ENCODE measurements at places on chromosomes 1 and 21.

DNA sequence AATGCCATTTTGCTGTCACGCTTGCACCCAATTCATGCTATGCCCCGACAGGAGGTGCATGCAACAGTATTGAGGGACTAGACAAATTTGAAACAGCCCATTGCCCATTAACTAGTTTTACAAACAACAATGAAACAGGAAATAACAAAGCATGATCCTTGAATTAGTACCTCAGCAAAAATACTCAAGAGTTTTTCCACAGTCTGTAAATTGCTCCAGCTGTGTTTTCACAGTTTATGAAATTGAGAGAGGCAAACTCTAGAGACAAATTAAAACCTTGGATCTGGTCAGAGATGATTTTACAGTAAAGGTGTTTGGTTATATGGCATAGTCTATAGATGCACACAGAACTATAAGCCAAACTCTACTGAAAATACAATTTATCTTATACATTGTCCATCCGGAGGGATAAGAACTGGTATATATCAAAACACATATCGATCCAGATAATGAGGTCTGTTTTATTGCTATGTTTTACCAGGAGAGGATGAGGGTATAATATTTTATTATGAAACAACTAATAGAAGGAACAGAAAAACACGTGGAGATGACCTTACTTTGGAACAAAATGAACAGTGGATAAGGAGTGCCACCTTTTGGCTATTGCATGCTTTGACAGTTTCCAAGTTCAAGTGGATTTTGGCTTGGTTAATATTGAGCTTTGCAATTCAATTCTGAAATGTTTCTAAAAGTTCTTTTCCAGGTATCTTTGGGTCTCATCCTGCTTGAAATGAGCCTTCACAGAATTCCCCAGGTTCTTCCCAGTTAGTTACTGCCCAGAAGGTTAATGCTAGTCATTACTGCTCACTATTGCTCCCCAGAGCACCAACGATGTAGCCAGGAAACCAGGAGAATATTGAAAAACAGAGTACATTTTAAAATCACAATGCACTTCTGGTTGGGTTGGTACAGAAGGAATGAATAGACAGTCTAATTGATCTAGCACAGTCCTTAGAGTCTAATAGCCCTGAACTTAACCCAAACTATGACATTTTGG lies 45.7 kb downstream of the ZC3H11B start:
- DNase-seq = peak; percentile 78

- DNase-seq = no peak
Observed at GRCh38 chr1:15692121-15692682, 8.1 kb downstream of the PLEKHM2 start.

DNA sequence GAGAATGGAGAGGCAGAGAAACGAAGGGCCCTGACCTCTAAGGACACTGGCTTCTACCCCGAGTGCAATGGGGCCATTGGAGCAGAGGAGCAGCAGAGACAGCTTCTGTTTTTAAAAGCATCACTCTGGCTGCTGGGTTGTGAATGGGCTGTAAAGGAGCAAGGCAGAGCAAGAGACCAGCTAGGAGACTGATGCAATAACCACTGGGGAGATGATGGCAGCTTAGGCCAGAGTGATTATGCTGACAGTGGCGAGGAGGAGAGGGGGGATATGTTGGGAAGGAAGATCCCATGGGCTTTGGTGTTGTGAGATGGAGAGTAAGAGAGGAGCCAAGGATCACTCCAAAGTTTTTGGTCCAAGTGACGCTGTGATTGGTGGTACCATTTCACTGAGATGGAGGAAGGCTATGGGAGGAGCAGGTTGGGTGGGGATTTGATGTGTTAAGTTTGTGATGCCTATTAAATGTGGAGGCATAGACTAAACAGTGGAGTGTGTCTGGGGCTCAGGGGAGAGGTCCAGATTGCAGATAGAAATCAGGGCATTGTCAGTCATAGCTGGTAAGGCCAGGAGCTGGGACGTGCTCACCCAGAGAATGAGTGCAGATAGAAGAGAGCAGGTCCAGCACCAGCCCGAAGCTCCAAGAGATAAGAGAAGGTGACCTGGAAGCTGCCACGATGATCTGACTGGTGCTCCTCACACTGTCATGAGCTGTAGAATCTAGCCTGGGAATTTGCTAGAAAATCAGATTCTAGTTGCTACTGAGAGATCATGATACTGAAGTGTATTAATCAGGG lies 11.0 kb downstream of the TRAF5 start:
- DNase-seq = no peak

- no peak for DNase-seq
Observed at GRCh38 chr1:110492573-110492972, 26.4 kb downstream of the KCNA10 start.

- peak; percentile 65 for DNase-seq
Observed at GRCh38 chr1:234755449-234755863, 145.5 kb upstream of the IRF2BP2 start.

GRCh38 chr1:6646499-6647148 lies 22.0 kb downstream of the THAP3 start:
- DNase-seq = peak; percentile 66

DNA sequence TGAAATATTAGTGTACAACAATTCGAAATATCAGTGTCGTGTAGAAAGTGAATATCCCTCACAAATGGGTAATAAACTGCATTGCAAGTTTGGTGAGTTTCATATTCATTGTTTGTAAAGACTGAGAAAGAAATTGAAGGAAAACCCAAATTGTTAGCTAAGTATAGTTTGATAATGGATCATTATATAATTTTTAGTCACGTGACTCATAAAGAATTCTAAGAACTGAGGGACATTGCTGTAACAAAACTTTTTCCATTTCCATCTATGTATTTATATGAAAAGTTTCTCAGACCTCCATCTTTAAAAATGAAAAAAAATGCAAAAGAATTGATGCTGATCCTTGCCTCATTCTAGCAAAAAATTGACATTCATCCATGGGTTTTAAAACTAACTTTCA lies 36.0 kb upstream of the SGIP1 start:
- no peak for DNase-seq

GRCh38 chr1:222561656-222562055 lies 13.8 kb upstream of the HHIPL2 start:
- no peak for DNase-seq

GRCh38 chr1:85494074-85494903 lies 29.3 kb upstream of the DDAH1 start:
- DNase-seq = no peak

DNA sequence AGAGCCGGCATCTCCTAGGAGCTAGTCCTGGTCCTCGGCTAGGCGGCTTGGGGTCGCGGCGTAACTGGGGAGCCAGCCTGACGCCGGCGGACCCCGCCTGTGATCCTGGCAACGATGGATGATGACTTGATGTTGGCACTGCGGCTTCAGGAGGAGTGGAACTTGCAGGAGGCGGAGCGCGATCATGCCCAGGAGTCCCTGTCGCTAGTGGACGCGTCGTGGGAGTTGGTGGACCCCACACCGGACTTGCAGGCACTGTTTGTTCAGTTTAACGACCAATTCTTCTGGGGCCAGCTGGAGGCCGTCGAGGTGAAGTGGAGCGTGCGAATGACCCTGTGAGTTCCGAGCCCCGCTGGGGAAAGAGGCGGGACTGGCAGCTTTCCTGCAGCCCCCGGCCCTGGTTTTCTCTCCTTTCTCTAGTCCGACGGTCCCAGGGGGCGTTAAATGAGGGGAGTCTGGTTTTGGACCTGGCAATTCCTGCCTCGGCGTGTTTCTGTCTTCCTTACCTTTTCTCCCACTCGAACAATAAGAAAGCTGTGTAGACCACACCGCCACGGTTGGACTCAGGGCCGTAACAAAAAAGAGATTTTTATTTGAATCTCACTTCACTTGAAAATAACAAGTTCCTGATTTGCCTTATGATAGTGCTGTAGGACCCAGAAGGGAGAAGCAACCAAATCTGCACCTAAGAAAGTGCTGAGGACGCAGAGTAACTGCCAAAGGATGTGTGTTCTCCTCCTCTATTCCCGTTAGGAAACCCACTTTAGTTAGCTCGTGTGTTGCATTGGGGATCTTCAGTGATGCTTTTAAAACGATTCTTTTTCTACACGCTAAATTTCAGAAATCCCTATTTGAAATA lies at the start of gene SPRTN:
Gene SPRTN (plus strand): TSS at position 24 of the 859 bp plus-strand sequence. CDS start 91 bp downstream, at position 115.
- peak; percentile 26 for DNase-seq

DNA sequence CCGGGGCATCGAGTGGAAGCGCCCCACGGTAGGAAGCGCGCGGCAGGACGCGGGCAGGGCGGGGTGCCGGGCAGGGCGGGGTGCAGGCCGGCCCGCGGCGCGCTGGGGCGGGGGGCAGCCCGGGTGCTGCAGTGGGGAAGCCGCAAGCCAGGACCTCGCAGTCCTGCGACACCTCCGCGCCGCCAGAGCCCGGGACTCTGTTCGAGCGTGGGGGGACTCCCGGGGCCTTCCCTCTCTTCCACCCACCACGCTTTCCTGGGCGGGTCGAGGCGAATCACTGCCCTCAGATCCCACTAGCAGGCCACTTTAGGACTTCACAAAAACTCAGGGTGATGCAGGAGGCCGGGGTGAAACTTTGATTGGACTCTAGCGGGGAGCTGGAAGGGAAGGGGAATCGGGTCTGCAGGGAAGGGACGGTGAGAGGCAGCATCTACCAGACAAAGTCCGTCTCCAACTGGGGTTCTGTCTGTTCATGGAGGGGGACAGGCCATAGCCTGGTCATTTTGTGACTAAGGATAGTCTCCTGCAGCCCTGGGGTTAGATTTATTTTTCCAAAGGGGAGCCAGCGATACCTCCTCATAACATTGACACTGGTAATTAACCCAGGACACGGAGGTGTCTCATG lies 623 bp downstream of the CAPN2 start:
- no peak for DNase-seq

GRCh38 chr1:89169166-89169565 lies 6.6 kb downstream of the GBP7 start:
- DNase-seq = no peak

DNA sequence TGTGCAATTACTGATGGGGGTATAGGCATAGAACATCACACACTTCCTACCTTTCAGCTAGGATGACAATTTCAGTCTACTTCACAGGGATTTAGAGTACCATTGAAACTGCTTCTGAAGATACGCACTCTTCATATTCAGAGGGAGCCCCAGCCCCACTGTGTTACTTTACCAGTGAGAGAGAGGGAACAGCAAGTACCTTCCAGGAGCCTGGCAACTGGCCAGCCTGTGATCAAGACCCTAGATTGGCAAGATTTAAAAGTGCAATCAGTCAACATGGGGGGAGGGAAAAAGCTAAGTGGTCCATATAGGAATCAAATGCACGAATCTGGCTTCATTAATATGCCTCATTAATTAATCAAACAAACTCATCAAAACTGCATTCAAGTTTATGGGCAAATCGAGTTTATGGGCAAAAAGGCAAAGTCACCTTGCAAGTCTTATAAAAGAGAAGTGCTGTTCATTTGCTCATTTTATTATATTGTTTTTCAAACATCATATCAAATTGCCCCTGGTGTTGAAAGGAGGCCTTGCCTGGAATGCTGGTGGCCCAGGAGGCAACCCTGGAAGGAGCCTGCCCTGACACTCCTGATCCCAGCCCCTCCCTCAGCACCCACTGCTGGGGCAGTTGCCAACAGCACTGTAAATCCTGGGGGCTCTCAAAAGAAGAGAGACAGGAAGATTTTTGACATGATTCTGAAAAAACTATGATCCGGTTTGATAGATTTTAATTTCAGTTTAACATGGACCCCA lies 184.9 kb upstream of the DPT start:
- DNase-seq = no peak

DNA sequence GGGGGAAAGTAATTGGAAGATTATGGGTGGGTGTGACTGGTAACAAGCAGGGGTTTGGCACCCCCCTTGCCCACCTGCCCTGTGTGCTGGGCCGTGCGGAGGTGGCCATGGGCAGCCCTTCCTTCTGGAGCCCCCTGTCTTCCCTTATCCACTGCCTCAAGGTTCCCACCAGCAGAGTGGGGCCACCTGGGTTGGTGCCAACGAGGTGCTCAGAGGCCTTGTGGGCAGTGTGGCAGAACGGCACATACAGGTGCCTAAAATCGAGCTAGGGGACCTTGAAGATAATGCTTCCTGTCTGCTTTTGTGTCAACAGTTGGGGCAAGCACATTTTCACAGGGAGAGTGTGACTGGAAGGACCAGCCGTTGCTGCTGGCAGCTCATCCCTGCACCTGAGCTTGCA lies 161.8 kb downstream of the PCBP3 start:
- no peak for DNase-seq

DNA sequence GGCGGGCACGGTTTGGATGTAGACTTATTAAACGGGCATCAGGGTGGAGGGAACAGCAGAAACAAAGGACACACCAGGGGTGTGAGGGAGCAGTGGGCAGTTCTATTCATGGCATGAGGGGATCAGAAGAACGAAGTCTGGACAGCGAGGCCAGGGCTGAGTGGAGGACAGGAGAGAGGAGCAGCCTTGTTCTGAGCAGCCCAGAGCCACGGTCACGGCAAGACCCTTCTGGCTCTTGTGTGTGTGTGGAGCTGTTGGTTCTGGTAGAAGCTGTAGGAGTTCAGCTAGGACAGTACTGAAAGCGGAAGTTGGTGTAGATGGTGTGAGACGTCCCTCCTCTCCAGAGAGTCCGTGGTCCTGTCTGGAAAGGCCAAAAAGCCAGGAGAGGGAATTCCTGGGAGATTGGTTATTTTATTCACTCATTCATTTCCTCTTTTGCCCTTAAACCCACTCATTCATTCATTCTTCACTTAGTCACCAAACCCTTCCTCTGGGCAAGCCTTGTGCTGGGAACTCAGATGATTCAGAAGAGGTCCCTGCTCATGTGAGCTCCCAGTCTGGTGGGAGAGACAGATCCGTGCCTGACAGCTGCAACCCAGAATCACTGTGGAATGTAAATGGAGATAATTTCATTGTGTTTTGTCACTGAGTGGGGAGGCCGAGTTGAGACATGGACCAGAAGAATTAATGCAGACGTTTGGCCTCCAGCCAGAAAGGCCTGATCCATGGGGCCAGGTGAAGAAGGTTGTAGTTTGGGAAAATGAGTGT lies 4.1 kb upstream of the ACOT11 start:
- peak; percentile 39 for DNase-seq

DNA sequence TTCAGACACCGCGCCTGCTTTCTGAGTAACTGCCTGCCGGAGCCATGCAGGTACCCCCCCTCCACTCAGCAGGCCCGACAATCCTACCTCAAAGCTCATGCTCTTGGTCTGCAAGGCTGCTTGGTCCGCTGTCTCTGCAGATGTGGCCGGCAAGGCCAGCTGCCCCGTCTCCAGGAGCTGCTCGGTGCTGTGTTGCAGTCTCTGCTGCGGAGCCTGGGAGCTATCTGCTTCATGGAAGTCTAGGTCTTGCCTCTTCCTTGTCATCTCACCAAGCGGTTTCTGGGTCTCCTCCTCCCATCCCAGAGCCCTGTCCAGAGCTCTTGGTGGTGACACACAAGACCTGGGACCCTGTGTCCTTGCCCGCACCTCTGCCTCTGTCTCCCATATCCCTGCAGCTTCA lies 24.0 kb upstream of the GNPAT start:
- DNase-seq = no peak

GRCh38 chr1:205491794-205492193 lies 12.7 kb upstream of the CDK18 start:
- DNase-seq = peak; percentile 39

DNA sequence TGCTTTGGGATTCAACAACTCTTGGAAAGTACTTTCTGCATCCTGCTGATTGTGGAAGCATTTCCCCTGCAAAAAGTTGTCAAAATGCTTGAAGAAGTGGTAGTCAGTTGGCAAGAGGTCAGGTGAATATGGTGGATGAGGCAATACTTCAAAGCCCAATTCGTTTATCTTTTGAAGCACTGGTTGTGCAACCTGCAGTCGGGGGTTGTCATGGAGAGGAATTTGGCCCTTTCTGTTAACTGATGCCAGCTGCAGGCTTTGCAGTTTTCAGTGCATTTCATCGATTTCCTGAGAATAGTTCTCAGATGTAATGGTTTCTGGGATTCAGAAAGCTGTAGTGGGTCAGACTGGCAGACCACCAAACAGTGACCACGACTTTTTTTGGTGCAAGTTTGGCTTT lies 47.6 kb upstream of the GJA5 start:
- no peak for DNase-seq

GRCh38 chr1:225973158-225973557 lies 26.0 kb downstream of the SDE2 start:
- no peak for DNase-seq

Measured in astrocyte of the hippocampus (primary cell).